SW480 (cell line): ENCODE measurements at places on chromosomes 13 and 19.

GRCh38 chr19:40371802-40372122, 18.2 kb downstream of the HIPK4 start:
- DNase-seq = no peak

GRCh38 chr19:11136400-11137101, 19.0 kb downstream of the SPC24 start:
- DNase-seq = no peak

- peak; percentile 58 for DNase-seq
Observed at GRCh38 chr19:48639483-48640375, 2.5 kb upstream of the DBP start.

GRCh38 chr13:27919659-27919933, 204 bp upstream of the PDX1 start:
- no peak for DNase-seq

- no peak for DNase-seq
Observed at GRCh38 chr13:97127842-97128241, 94.3 kb upstream of the MBNL2 start.

GRCh38 chr13:32264407-32264806, 50.8 kb downstream of the ZAR1L start:
- no peak for DNase-seq

- DNase-seq = no peak
Observed at GRCh38 chr13:98535501-98536354, 41.2 kb downstream of the STK24 start.

DNA sequence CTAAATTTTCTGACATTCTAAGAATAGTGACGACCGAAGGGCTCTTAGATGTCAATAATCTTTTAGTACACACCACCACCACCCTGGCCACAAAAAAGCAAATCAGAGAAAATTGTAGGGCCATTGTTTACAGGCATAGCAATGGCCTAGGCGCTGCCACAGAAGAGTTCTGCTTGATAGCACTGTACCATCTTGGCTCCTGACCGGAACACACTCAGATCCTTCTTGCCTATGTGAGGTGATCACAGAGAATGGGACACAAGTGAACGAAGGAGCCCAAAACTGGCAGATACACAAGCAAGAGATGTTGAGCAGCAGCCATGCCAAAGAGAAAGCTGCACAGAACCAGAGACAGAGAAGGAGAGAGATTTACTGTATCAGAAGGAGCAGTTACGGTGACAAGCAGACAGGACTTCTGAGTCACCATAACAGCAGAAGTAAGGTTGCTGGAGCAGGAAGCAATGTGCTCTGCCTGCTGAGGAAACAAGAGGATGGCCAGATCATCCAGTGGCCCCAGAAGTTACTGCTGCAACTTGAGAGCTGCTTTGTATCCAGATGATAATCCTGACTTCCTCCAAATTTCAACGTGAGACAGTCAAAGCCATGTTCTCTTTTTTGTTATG, 105.2 kb downstream of the SLITRK6 start:
- no peak for DNase-seq

DNA sequence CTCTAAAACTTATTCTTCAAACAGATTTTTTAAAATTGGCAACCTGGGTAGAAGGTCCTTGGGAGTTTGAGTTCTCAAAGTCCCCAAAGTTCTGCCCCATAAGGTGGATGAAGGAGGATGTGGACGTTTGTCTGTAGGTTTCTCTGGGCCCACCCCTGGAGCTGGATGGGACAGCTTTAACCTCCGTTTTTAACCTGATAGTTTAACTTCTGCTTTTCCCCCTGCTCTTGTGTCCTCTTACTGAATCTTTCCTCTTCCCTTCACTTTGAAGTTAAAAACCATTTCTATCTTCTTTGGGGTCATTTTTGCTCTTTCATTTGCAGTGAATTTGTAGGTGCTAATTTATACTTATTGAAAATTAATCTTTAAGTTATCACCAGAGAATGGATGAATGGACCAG, 79.1 kb downstream of the ESD start:
- no peak for DNase-seq

DNA sequence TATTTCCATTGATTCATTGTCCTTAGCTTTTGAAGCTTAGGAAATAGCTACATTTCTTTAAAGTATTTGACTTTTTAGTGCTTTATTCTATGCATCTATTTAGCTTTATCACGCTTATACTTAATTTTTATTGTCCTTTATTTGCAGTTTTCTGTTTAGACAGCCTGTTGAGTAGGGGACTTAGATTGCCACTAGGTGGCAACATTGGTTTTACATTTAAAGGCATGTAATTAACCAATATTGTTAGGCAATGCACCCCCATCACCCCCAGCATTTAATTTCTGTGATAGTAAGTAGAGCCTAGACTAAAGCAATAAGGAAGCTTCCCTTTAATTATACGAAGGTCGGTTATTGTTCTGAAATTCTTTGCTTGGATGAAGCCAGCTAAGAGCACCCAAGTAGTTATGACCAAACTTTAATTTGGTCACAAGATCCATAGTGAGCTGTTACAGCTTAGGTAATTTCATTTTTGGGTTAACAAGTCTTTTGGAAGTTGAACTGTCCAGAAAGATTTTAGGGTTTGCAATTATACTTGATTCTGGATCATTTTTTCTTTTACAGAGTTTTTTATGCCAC, 36.5 kb downstream of the B3GLCT start:
- DNase-seq = peak; percentile 57
